ENCODE measurements at places on chromosomes 5 and 9.

- no peak for DNase-seq
These were observed 233.4 kb downstream of the DENND1A start for GRCh38 chr9:123696476-123696875.

DNA sequence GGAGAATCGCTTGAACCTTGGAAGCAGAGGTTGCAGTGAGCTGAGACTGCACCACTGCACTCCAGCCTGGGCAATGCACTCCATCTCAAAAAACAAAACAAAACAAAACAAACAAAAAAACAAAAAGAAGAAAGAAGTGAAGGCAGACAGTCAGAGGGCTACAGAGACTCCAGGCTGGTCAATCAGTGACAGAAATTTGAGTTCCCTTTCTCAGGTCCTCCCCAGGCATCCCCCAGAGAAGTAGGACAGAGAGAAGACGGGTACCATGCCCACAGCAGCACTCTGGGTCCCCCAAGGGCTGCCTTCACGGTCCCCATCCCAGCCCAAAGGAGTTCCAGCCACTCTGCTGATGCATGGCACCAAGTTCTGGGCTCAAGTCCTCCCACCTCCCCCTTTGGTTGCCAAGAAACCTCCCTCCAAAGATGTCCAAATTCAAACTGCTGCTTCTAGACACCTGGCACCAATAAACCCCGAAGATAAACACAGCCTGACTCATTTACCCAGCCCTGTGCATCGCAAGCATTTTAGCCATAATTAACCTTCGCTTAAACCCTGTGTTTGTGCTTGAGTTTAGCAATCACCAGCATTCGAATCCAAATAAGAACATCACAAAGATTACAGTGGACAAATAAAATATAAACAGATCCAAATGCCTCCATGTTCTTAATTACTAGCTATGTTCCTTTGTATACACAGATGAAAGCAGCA lies 24.0 kb downstream of the SEMA4D start:
- DNase-seq, result peak; percentile 39

DNA sequence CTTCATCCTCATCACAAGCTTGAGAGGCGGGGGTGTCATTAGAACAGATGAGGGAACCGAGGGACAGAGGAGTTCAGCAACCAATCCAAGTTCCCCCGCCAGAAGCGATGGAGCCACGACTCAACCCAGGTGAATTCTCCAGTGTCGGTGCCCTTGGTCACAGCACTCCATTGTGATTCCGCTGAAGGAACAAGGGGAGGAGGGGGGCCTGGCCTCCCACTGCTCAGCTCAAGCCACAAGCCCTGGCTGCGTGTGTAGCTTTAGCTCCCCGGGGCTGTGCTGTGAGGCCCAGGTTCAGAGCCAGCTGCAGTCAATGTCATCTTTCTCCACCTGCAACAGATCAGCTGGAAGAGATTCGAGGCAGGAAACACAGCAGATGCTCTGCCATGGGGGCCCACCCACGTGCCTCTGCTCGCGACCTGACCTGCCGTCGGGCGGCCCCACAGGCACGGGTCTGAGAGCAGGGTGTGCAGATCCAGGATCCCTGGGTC lies 72.6 kb downstream of the GTF3C4 start:
- DNase-seq, result no peak

- no peak for DNase-seq
These were observed 18.0 kb downstream of the GABBR2 start for GRCh38 chr9:98690686-98691085.

DNA sequence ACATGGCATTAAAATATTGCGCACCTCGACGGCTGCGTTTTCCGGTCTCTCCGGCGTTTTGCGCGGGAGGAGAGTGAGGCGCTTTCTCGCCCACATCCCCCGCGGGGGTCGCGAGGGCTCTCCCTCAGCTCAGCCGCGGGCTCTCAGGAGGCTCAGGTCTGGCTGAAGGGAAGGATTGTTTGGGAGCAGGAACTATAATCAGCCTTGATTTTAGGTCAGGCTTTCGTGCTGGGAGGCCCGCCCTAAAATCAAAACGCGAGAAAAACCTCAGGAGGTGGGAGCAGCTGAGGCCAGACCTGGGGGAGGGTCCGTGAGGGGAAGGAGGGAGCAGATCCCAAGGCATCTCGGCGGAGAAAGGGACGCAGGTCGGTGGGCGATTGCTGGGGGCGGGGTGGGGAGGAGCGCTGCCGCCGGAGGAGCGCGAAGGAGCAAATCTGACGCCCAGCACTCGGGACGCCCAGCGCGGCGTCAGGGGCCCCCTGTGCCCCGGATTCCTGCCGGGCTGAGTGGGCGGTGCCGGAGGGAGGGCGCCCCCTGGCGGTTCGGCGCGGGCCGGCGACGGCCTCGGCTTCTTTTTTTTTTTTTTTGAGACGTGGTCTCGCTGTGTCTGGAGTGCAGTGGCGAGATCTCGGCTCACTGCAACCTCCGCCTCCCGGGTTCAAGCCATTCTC lies 18.7 kb upstream of the RNF130 start:
- peak; percentile 88 for DNase-seq

DNA sequence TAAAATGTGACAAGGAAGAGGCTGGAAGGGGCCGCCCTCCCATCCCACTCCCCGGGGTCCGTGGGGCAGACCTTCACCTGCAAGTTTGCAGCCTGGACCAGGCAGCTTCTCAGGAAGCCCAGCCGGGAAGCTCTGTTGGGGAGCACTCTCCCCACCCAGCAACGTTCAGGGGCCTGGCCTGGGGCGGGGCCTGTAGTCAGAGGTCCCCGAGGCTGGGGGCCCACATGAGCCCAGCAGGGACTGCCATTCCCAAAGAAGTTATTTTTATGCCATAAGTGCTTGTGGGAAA lies 32.7 kb upstream of the NOTCH1 start:
- DNase-seq, result no peak

DNA sequence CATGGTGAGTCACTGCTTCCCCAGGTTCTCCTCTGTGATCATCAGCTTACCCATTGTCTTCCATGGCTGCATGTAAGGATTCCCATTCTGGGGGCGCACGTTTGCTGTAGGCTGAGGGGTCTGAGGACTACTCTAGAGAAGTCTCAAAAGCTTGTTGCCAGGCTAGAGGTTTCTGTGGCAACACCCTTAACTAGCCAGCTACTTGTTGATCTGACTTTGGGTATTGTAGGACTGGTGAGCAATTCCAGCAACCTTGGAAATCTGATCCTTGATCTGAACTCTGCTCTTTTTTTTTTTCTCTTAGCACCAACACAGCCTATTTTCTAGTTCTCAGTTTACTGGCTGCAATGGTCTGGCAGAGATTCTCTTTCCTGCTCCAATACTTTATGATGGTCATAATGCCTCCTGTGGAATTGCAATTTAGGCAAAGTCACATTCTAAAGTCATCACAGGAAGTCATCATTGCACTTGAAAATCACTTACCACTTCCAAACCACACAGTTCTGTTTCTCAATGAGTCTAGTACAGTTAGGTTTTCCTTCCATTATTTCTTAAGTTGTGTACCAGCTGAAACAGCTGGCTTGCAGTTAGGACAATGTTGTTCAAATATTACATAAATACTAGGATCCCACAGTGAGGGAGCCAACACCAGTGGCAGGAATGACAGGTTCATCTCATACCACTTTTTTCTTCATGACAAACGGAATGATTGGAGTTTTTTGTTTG lies 110.3 kb downstream of the SLC12A2 start:
- no peak for DNase-seq

DNA sequence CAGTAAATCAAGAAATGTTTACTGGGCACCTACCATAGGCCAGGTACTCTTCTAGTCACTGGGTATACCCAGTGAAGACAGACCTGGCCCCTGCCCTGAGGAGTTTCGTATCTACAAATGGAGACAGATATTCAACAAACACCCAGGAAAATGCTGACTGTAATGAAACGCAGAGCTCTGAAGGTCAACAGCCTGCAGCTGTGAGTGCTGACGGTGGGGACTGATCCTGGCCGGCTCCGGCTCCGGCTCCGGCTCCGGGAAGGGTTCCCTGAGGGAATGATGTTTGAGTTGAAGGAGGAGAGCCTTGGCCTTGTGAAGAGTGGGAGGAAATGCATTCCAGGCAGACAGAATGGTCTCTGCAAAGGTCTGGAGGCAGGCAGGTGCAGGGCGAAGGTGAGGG lies 23.1 kb downstream of the FGFR4 start:
- DNase-seq, result no peak

DNA sequence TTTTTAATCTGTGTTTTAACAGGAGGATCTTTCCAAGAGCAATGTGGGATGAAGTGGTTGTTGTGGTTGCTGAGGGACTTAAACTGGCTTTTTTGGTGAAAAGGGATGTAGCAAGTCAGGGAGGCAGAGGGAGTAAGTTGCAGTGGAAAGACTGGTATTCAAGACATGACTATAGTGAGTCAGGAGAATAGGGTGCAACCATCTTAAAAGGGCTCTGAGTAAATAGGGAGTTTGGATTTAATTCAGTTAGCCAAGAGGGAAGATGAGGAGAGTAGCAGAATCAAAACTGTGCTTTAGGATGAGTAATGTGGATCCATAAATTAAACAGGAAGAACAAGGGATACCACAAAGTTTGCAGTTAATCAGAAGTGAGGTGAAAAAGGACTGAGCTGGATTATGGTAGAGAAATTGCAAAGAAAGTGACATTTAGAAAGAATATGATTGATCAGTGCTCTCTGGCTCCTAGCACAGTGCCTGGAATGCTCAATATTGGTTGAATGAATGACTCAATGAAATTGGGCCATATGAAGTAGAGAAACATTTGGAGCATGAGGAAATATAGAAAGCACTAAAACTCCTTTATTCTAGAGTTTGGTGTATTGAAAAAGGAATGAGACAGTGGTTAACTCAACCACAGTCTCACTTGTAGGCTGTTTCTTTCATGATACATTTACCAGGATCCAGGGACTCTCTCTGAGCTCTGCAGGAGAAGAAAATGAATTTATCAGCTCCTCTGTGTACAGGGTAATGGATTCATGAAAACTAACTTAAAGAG lies 5.1 kb downstream of the POLR3G start:
- no peak for DNase-seq

DNA sequence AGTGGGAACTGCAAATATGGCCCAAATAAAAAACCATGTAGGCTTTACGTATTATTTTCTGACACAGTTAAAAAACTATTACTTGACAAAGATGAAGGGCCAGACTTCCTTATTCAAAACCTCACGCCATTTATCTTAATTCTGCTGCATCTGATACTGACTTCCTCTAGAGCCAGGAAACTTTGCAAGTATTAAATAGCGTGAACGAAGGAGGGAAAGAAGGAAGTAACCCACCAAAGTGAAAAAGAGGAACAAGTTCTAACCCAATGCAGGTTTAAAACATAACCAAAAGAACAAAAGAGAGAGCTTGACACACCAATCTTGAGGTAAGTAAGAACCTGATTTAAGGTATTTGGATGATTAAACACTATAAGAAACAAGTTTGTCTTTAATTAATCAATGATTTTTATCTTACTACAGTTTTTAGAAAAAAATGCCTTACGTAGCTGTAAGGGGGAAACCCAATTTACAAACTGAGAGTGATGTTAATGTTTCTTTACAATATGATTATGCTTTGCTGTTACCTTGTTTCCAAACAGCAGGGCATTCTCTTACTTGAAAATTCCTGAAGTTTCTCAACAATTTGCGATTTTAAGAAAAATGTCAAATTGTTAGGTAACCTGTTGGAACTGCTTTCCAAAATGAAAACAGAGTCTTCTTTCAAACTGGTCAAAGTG lies at the start of gene GAPT:
Gene GAPT (plus strand): TSS at position 220 of the 677 bp plus-strand sequence. CDS start 3,102 bp downstream, outside the sequence.
- DNase-seq, result no peak

DNA sequence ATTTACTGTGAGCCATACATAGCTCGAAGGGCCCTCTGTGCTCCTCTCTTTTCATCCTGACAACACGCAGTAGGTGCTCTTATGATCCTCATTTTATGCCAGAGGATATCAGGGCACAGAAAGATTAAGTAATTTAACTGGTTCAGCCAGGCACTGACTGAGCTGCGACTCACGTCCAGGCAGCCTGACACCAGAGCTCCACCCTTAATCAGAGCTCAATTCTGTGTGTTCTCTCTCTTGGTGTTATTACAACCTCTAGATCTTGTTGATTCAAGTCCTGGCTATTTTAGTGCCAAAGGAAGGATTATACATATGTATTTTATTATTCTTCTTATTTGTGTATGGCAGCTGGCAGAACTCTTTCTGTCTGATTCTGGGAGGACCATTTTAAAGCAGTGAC lies 59.7 kb downstream of the OSMR start:
- DNase-seq, result no peak

GRCh38 chr9:89436326-89436725 lies 61.6 kb downstream of the SEMA4D start:
- no peak for DNase-seq

DNA sequence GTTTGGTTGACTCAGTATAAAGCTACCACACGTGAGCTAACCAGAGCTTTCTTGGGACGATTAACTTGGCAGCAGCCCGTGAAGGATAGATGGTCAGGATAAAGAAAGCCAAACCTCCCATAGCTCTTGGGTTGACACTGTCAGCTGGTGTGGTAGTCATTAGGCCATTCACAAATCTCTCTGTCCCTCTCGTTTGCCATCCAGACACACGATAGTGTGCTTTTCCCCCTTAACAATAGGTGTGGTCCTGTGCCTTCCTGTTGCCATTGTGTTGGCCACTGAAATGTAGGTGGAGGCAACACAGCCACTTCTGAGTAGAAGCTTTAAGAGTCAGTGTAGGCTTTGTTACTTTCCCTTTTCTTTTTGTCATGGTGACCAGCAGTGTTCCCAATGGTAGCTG lies 11.7 kb downstream of the OR13J1 start:
- DNase-seq, result no peak

- no peak for DNase-seq
These were observed 58.7 kb downstream of the NSUN2 start for GRCh38 chr5:6574111-6574510.

DNA sequence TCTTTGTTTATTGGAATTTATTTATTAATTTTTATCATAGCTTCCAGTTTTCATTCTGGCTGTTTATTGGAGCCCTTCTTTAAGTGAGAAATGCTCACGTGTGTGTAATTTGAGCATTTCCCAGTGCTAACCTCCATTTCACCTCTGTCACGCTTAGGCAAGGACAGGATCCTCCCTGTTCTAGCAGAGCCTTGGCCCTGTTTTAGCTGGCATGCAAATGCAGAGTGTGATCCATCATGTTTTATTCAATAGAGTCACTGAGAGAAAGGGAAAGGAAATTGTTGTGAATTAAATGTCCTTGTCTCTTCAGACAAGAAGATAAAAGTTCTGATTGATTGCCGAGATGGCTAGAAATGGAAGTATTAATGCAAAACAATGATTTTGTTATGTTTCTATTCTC lies 137.3 kb upstream of the ACO1 start:
- DNase-seq, result no peak

GRCh38 chr5:161804263-161804662 lies 43.7 kb upstream of the GABRA1 start:
- DNase-seq, result no peak

GRCh38 chr9:16704116-16705110 lies 166.1 kb downstream of the BNC2 start:
- peak; percentile 67 for DNase-seq

Data from Daoy (cell line).